ENCODE measurements at places on chromosomes 5 and 9.
A peak's percentile ranks its signal among the peaks of the same experiment; 100 is the strongest.

DNA sequence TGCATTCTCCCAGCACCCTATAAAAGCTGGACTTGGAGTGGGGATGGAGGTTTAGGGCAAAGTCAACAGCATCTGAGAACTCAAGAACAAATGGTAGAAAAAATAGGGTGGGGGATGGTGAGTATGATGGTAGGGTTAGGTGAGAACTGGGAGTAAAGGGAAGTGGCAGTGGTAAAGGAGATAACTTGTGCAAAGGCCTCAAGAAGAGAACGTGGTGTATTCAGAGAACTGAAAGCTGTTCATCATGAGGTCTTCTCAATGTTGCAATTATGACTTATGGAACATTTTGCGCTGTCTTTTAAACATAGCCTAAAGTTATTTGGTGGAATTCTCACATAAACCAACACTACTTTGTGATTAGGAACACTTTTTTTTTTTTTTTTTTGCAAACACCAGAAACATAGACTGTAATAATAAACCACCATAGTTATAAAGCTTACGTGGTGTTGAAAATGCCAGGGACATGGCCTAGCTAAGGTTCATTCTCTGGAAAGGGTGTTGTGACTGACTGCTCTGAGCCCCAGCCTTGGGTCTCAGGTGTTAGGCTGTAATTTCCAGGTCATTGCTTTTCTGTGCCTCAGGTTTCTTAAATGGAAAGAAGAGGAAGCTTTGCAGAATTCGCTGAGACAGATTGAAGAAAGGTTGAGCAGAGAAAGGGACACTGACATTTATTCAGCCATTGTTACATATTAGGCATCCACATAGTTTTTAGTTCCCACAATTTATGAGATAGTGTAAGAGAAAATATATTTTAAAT is 19.2 kb upstream of the TXNDC8 start:
- DNase-seq: no peak

- DNase-seq: no peak
These were observed 225.0 kb downstream of the PBX3 start for GRCh38 chr9:125972012-125972729.

DNA sequence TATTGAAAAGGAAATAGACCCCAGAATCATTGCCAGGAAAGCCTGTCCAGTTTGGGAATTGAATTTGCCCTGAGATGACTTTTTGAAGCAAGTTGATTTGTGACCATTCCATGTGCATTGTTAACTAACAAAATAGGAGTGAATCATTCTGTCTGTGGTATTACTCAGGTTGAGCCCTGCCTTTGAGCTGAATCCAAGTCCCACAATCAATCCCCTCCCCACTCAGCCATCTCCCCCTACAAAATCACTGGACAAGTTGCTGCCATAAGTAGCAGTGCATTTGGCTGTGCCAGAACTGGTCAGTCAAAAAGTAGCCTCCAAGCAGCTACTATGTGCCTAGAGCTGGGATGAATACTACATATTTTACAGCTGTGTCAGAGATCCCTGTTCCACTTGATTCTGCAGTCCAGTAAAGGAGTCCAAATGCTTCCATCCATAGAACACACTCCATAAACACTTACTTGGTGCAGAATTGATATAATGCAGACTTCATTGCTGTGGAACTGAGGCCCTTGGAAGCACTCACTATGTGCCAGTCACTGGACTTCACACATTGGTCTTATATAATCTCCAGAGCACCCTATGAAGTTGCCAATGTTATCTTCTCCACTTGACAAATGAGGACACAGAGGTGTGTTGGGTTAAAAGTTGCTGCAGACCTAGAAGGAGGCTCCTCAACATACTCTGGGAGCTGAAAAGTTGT is 96.1 kb downstream of the ZNF462 start:
- DNase-seq: peak; percentile 77

DNA sequence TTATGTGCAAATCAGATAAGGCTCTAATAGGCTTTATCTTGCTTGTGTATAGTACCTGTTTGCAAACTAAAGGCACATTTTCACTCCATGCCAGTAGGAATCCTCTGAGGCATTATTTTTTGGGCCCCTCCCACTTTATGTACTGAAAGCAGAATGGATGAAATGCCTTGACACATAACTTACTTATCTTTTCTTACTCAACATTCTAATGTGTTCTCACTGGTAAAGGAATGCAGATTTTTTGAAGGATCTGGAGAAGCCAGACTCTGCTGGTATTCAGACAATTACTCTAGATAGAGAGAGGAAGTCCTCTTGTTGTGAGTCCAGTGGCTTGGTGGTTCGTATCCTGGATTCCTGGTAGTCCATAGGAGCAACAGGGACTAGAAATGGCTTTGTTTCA is 336.7 kb downstream of the CCDC171 start:
- peak; percentile 25 for DNase-seq

GRCh38 chr9:88092797-88093331 is 45.4 kb downstream of the SPATA31C2 start:
- peak; percentile 40 for DNase-seq

- no peak for DNase-seq
These were observed 65.2 kb downstream of the MRPL36 start for GRCh38 chr5:1734271-1734907.

DNA sequence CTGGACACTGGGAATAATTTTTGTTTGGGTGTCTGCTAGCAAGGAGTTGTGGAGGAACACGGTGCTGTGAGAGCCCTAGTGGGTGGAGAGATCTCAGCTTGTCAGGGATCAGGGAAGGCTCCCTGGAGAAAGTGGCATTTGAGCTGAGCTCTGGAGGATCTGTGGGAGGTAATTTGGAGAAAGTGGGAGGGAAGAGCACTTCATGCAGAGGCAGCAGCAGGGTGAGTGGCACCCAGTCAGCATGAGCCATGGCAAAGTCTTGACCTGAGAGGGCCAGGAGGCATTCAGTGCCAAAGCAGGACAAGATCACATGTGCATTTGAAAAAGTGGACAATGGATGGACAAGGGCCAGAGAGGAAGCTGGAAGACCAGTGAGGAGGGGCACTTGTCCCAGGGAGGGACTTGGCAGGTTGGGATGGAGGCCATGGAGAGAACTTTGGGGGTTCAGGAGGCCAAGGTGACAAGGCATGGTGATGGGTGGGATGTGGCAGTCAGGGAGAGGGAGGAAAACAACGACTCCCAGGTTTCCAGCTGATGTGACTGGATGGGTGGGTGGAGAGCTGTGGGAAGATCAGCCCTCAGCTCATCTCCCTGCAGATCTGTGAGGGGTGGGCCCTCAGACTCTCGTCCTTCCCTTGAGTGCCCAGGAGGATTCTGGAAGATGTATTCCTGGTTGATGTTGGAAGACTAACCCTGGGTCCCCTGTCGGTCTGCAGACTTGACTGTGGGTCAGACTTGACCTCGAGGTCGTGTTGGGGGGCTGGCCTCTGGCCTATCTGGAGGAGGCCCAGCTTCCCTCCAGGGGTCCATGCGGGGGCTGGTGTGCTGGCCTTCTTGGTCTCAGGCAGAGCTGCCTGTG is 68.9 kb upstream of the PITX1 start:
- no peak for DNase-seq

DNA sequence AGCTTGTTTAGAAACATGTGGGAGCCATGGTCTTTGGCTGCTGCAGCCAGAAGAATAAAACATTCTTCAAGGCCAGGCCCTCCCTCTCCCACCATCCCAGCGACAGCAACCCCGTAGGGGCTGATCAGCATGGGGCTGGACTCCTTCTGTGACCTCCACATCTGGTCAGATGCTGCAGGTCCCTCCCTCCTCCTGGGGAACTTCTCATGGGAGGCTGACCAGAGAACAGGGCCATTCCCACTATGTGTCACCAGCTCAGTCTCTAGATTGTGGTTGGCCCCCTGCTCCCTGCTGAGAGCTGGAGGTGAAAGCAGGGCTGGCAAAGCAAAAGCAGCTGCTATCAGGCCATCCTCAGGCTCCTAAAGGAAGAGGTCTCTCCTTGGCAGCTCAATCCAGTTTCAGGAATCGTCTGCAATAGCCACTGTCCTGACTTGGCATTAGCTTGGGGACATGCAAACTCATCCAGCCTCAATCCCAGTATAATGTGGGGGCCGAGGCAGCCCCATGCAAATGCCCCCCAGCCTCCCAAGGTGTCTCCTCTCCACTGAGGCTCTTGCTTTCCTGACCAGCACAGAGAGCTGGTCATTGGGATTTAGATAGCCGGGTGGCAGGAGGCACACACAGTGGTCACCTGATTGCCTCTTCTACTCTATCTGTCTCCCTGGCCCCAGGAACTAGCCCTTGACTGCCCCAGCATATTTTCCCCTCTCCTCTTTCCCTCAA is 81.5 kb downstream of the NRG2 start:
- peak; percentile 36 for DNase-seq

- DNase-seq: peak; percentile 44
These were observed 185.9 kb downstream of the MSX2 start for GRCh38 chr5:174910245-174910737.

DNA sequence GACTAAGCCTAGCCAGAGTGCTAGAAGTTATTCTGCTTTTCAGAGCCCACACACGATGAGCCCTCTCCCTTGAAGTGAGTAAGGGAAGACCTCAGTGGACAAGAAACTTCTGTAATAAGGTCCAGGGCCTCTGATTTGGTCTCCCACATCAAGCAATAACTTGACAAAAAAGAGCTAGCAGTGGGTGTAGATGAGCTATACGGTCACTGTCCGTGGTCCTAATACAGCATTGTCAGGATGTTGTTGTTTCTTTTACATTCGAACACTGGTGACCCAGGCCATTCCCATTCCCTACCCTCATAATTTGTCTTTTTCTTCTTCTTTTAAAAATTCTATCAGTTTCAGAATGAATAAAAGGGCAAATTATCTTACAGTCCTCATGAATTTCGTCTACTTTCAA is 5.2 kb downstream of the PCSK1 start:
- DNase-seq: peak; percentile 33

- DNase-seq: no peak
These were observed 107.3 kb upstream of the MEGF10 start for GRCh38 chr5:127183332-127183731.

DNA sequence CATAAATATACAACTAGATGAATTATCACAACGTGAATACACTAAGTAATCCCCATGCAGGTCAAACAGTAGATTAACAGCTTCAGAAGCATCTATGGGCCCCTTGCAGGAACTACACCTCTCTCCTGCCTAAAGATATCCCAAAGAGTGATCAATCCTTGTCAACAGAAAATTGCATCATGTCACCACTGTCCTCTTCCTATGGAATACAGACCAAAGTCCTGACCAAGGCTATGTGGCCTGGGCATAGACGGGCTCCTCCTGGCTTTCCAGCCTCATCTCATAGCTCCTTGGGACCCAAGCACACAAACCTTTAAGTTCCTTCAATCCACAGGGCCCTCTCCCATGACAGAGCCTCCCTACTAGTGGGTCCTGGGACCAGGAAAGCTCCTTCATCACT is 25.3 kb downstream of the NIPAL4 start:
- DNase-seq: no peak

DNA sequence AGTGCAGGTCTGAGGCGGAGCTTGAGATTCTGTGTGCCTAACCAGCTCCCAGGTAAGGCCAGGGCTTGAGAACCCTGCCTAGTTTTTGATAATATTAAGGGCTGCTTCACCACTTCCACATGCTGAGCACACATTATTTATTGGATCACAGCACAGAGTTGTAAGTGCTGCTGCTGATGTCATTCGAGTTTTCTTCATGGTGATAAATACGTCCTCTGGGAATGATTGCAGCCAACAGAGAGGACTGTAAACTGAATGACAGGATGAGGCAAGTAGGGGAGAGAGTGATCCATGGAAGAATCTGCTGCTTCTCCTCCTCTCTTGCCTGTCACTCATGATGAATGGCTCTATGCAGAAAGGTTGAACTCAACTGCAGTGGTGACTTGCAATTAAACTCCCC is 77.9 kb upstream of the VPS13A start:
- DNase-seq: peak; percentile 42

DNA sequence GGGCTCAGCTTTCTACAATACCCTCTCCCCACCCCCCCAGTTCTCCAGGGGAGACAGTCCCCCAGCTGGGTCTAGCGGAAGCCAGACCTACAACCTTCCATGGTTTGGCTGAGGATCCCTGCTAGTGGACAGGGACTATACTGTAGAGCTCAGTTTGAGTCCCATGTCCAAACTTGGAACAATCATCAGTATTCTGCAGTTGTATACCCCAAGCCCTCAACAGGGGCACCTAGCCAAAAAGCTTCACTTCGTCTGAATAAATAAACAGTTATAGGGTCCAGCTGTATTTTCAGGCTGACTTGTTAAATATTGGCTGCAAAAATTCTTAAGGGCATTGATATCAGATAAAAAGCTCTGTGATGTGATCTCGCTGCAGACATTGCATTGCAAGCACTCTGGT is 15.4 kb upstream of the C9 start:
- DNase-seq: no peak

DNA sequence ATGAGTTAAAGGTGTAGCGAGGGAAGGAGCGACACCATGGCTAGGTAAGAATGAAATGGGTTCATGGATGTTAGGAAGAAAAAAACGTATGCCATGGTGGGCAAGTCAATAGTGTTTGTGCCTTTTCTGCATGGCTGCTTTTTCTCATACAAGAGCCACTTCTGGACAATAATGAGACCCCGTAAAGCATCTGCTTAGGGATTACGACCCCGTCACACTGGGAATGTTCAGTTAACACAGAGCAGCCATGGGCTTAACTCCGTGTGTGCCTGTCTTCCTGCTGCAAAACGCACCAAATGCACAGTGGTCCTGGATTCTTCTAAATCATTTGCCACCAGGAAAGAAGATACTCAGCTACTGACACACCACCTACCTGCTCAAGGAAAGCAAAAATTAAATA is 81.8 kb downstream of the NFIB start:
- DNase-seq: no peak

DNA sequence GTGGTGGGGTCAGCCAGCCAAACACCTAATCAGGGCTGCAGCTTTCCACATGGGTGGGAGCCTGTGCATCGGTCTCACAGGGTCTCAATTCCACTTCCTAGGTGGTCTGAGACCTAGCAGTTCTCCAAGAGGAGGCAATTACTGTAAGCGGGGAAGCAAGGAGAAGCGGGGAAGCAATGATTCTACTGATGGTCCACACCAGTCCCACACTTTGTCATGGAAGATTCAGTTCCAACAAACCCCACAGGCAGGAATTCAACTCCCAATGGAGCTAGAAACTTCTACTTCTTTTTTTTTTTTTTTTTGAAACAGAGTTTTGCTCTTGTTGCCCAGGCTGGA is 158.7 kb upstream of the RAI14 start:
- DNase-seq: no peak

GRCh38 chr9:108786322-108786721 is 69.5 kb downstream of the ACTL7B start:
- no peak for DNase-seq

Data from fibroblast of mammary gland (primary cell).